NCI-H460 (cell line): ENCODE measurements at places on chromosomes 3 and 15. TPM values are rescaled to one million over a fixed set of nuclear protein-coding genes. Genes with fewer than 3 reads are reported as not detected.

GRCh38 chr3:109943181-109943580 lies 605.8 kb upstream of the DPPA4 start:
- DNase-seq = no peak

GRCh38 chr3:177338697-177339219 lies 141.5 kb upstream of the TBL1XR1 start:
- no peak for DNase-seq

GRCh38 chr3:33363113-33363800 lies 76.9 kb downstream of the UBP1 start:
- DNase-seq = no peak

- no peak for DNase-seq
Measured at GRCh38 chr3:4426261-4426781, 40.7 kb downstream of the SUMF1 start.

Gene SPINT1
- total RNA-seq = 1.7 and 2.4 TPM in 2 replicates
